MM.1S (cell line): ENCODE measurements at places on chromosomes 13 and 19.

- H3K4me1 ChIP-seq, result no peaks in the 10 kb centered on the region
- H3K27me3 ChIP-seq, result no peaks in the 10 kb centered on the region
- H3K27ac ChIP-seq, result no peak overlapping the region
- H3K36me3 ChIP-seq, result no peaks in the 10 kb centered on the region
- DNase-seq, result no peak
Observed at GRCh38 chr13:74171641-74172040, 37.4 kb upstream of the KLF12 start.

GRCh38 chr19:653425-653824, 9.6 kb downstream of the RNF126 start:
- no peaks in the 10 kb centered on the region for H3K27me3 ChIP-seq
- no peak overlapping the region for H3K4me3 ChIP-seq
- H3K27ac ChIP-seq, result no peak overlapping the region
- peaks cover 61% of the 10 kb centered on the region for H3K36me3 ChIP-seq
- DNase-seq, result no peak

DNA sequence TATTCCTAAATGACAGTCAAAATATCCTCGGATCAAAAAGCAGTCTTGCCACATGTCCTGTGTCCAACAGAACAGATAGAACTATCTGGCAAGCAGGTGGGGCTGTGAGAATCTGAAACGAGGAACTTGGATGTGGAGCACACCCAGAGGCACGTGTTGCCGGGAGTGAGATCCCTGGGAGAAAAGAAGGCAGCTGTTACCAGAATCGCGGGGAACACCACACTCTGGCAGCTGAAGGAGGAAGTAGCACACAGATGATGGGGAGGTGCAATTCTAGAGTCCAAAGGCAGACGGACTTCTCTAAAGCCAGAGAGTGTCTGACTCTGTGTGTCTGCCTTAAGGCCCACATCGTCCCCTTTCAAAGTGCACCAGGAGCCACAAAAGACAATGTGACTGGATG, 22.3 kb downstream of the SLC7A1 start:
- no peaks in the 10 kb centered on the region for H3K27me3 ChIP-seq
- H3K4me1 ChIP-seq, result no peaks in the 10 kb centered on the region
- DNase-seq, result no peak
- no peaks in the 10 kb centered on the region for H3K36me3 ChIP-seq

- DNase-seq, result peak; percentile 100
- no peaks in the 10 kb centered on the region for H3K27me3 ChIP-seq
- H3K4me1 ChIP-seq, result peaks cover 10% of the 10 kb centered on the region
- peak within 1 kb of the TSS; percentile 54; the same call in 1 of the 2 replicates for H3K27ac ChIP-seq
Observed at GRCh38 chr19:4723595-4724514, at the start of gene DPP9. TSS of gene DPP9 (minus strand) at chr19:4723842. CDS start at chr19:4719906, 3,936 bp downstream.

DNA sequence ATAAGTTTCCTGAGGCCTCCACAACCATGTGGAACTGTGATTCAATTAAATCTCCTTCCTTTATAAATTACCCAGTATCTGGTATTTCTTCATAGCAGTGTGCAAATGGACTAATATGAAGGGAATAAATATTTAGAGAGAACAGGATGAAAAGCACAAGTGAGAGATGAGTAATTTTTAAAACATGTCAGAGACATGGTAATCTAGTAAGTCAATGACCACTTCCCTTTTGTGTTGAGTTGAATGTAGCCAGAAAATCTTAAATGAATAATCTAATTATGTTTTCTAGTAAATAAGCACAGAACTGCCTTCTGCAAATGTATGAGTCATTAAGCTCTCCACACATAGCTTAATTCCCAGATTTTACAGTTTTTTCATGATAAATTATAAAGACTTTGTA, 524.1 kb upstream of the SLITRK5 start:
- H3K4me3 ChIP-seq, result no peak overlapping the region
- H3K36me3 ChIP-seq, result no peaks in the 10 kb centered on the region
- H3K4me1 ChIP-seq, result no peaks in the 10 kb centered on the region
- DNase-seq, result no peak
- no peaks in the 10 kb centered on the region for H3K27me3 ChIP-seq

DNA sequence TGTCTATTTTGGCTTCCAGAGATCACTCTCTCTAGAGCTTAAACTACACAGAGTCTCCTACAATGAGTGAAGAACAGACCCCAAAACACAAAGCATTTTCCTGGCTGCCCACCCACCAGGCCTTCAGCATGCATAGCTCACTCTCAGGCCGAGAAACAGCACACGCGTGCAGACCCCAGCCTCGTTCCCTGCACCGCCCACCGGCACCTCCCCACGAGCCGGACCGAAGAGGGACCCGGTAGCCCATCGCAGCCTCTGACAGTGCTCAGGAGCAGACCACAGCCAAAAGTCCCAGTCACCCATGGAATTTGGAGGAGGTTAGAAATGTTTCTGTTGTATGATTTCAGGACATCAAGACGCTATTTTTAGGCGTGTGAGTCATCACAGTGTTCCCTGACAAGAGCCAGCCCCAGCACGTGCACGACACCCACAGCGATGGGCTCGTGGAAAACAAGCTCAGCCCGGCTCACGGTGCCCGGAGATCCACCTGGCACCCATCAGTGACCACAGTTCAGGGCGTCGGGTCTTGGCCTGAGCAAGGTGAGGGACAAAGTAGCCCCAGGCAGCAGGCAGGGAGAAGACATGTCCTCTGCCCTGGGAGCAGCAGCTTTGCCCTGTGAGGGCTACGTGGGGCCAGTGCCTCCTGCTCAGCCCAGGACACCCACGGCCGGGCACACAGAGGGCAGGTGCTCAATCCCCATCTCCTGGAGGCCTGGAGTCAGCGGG, 50.1 kb upstream of the SPACA7 start:
- H3K27me3 ChIP-seq, result peaks cover 29% of the 10 kb centered on the region
- no peaks in the 10 kb centered on the region for H3K4me1 ChIP-seq
- no peak for DNase-seq
- no peak overlapping the region for H3K4me3 ChIP-seq
- H3K27ac ChIP-seq, result no peak overlapping the region
